ENCODE measurements at places on chromosomes 11 and 22.

DNA sequence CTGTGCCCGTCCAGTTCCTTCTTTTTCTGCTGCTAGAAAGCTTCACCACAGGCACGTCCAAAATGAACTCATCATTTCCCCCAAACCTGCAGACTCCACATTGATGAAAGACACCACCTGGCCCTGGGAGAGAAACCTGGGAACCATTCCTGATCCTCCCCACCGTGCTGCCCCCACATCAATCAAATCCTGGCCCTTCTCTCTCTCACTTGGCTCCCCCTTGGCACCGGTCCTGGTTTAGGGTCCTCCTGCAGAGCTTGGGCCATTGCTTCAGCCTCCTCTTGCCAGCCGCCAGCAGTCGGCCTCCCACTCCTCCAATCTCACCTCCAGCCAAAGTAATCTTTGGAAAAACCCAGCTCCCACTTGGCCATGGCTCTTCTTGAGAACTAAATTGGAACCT is 38.5 kb downstream of the RIBC2 start:
- no peak for DNase-seq

DNA sequence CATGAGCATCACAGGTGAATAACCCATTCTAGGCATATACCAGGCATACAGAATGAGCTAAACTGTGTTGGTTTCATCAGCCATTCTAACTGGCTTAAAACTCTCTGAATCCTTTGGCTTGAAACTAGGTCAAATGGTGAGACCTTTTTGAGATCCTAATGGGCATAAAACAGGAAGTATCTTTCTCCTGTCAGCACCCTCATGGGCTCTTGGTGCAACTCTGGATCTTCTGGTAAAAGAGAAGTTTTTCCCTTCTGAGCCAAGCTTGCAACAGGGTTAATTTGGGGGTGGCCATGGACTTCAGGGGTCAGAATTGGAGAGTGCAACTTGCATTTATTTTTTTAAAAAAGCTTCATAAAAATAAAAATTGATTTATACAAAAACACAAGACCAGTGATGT is 67.9 kb upstream of the GRAMD1B start:
- no peak for DNase-seq

- no peak for DNase-seq
Measured at GRCh38 chr11:133809569-133810491, 35.5 kb downstream of the SPATA19 start.

DNA sequence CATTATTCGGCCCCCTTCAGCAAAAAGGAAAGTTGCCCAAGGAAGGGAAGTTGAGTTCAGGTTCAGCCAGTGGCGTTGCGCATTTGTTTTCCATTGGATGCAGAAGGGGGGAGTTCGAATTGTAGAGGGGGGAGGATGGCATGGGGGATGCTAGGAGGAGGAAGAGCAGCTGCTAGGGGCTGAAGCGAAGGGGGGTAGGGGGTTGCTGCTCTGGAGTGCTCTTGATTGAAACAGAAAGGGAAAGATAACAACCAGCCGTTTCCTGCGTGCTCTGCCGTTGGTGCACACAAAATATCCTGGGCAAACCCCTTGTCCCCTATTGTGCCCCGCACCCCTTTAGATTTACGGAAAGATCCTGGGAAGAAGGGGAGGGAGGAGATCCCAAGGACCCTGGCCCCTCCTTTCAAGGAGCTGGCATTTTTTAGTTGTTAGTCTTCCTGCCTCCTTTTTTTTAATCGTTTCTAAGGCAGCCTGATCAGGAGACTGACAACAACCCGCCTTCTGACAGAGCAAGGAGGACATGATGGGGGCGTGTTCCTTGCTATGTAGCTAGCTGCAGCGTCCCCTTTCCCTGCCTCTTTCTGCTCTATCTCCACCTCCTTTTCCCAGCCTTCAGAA is 2.1 kb downstream of the KMT2A start:
- DNase-seq = no peak

DNA sequence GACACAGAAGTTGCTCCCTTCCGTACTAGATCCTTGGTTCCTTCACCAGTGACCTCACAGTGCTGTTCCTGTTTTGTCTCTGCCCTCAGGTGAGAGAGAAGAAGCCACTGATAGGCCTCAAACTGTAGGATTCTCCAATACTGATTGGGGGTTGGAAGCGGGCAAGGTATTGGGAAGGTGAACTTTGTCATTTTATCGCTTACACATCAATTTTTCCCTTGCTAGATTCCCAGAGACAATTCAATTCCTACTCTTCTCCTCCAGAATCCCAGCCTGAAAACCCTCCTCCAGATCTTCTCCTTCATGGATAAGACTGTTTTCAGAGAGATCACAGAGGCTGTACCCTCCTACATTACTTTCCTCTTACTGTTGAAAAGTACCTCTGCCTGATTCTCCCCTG is 9.4 kb upstream of the OR2D3 start:
- no peak for DNase-seq

DNA sequence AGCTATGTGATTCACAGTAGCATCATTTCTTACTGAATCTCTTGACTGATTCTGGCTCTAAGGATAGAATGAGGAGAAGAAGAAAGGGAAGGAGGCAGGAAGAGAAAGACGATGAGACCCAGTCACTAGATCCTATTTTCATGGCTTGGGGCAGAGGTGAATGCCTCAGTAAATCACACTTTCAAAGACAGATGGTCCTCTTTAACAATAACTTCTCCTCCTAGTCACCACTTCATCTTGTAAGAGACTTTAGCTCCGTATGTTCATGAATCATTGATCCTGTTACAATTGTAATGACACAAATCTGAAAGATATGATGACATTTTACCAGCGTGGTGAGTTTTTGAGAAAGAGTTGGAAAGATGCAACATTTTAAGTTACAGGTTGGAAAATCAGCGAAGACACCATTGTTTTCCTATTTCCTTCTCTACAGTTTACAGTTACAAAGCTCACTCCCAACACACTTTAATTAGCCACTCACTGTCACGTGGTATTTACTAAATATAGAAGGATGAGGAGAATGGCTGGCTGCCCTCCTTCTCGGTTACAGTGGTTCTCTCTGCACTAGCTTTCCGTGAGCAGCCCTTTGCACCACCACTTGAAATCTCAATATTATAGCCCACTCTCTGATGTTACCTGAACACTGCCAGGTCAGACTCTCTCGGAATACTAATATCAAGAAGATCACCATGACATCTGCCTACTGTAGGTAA is 205.8 kb downstream of the CADM1 start:
- no peak for DNase-seq

- no peak for DNase-seq
Measured at GRCh38 chr11:11422411-11423128, 69.5 kb upstream of the CSNK2A3 start.

DNA sequence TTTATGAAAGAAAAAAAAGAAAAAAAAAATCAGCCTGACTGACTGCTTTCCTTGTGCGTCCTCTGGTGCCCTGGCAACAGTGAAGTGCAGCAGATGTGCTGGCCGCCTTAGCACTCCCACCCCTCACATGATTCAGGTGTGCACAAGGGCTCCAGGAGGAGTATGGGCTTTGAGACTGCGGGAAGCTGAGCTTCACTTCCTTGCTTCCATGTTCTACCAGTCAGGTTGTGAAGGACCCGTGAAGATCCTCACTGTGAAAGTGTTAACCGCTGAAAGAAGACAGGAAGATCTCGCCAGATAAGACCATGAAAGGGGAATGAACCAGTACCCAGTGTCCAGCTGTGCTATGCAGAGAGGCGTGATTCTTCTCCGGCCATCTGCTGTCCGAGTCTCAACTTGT is 48.2 kb downstream of the HIRA start:
- no peak for DNase-seq

GRCh38 chr11:59611570-59612565 is 3.7 kb downstream of the OSBP start:
- DNase-seq = no peak

- DNase-seq = no peak
Measured at GRCh38 chr22:20988573-20989322, 6.7 kb downstream of the LZTR1 start.

- DNase-seq = peak; percentile 38
Measured at GRCh38 chr22:19175602-19176174, 2.8 kb downstream of the SLC25A1 start.

GRCh38 chr11:122209619-122210366 is 93.8 kb upstream of the BLID start:
- DNase-seq = no peak
